ENCODE measurements at places on chromosomes 12 and 14. TPM values are rescaled to one million over a fixed set of nuclear protein-coding genes. Genes with fewer than 3 reads are reported as not detected.

- no peak overlapping the region for H3K4me3 ChIP-seq
- no peaks in the 10 kb centered on the region for H3K4me1 ChIP-seq
- DNase-seq, result no peak
- no peaks in the 10 kb centered on the region for H3K27me3 ChIP-seq
Observed at GRCh38 chr12:94987076-94987669, 16.3 kb downstream of the NDUFA12 start.

DNA sequence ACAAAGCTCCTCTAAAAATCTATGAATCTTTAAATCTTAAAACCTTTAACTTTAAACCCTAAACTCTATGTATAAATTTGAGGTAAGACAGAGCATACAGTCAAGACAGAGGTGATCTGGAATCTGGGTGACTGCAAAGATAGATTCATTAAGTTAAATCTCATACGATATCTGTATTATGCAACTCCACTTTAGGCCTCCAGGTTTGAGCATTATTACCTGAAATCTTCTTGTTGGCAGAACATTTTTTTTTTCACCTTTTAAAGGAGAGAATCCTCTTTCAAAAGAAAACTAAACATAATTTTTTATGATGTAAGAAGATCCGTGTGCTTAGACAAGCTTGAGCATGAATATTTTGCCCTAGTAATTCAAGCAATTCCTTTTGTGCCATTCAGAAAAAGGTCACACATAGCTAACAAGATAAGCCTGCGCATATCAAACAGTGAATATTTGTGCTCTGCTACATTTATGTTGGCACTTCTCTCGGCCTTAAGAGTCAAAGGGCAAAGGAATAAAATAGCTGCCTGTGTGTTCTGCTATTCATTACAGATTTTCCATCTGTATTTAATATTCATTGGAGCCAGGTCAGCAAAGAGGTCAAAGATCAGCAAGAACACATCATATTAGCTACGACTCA is 163.3 kb downstream of the TMTC3 start:
- H3K27ac ChIP-seq, result no peak overlapping the region
- no peaks in the 10 kb centered on the region for H3K36me3 ChIP-seq
- H3K4me3 ChIP-seq, result no peak overlapping the region

GRCh38 chr12:105025890-105026289 is 39.8 kb downstream of the NOPCHAP1 start:
- no peak overlapping the region for H3K4me3 ChIP-seq
- no peaks in the 10 kb centered on the region for H3K4me1 ChIP-seq
- H3K27me3 ChIP-seq, result no peaks in the 10 kb centered on the region
- peaks cover 3% of the 10 kb centered on the region for H3K36me3 ChIP-seq

- no peaks in the 10 kb centered on the region for H3K36me3 ChIP-seq
- H3K4me3 ChIP-seq, result no peak overlapping the region
- H3K27ac ChIP-seq, result no peak overlapping the region
Observed at GRCh38 chr12:115149685-115150378, 465.9 kb upstream of the TBX3 start.

GRCh38 chr14:52422650-52423356 is 108.7 kb downstream of the PTGER2 start:
- no peak overlapping the region for H3K27ac ChIP-seq
- DNase-seq, result no peak
- H3K36me3 ChIP-seq, result no peaks in the 10 kb centered on the region
- H3K4me1 ChIP-seq, result no peaks in the 10 kb centered on the region
- H3K27me3 ChIP-seq, result no peaks in the 10 kb centered on the region

The STAB2 gene
- total RNA-seq, result 0.99 TPM

The DEGS2 gene
- total RNA-seq, result 0.99 TPM

The SERPINA1 gene
- total RNA-seq, result 5.9 TPM
